GM04504 (cell line): ENCODE measurements at places on chromosomes 4 and X.
A peak's percentile ranks its signal among the peaks of the same experiment; 100 is the strongest.

GRCh38 chr4:42615131-42615763 is 41.7 kb downstream of the ATP8A1 start:
- no peak for DNase-seq

DNA sequence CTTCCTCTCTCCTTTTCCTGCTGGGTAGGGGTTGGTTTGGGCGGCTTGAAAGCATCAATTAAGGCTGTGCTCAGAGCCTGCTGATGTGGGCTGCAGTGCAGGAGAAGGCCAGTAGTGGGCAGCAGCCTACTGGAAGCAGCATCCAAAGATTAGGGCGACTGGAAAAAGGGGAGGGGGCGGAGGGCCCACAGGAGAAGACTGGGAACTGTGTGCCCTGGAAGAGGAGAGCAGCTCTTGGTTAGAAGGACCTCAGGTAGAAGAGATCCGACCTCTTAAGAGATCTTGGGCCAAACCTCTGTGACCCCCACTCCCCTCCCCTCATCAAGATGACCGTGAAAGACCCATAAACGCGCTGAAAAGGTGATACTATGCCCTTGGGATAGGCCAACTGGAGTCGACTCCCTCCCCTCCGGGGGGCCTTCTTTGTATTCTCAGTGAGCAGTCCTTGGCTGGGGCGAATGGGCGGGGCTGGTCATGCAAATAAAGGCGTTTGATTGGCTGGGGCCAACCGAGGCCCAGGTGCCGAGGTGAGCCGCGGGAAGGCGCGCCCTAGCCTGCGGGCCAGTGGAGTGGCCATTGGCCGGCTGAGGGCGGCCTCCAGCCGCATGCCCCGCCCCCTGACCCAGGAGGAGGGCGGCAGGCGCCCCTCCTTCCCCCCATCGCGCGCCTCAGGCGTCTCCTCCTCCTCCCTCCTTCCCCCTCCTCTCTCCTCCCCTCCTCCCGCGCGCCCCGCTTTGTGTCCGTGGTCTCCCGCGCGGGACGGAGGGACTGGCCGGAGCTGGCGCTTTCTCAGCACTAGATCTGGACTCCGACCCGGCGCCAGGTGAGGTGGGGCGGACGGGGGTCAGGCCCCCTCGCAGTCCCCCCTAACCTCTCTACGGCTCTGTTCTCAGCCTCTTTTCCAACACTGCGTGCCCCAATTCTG is 10.1 kb downstream of the DLG3 start:
- DNase-seq, result no peak

GRCh38 chrX:141936080-141936479 is 32.4 kb downstream of the MAGEC1 start:
- no peak for DNase-seq

DNA sequence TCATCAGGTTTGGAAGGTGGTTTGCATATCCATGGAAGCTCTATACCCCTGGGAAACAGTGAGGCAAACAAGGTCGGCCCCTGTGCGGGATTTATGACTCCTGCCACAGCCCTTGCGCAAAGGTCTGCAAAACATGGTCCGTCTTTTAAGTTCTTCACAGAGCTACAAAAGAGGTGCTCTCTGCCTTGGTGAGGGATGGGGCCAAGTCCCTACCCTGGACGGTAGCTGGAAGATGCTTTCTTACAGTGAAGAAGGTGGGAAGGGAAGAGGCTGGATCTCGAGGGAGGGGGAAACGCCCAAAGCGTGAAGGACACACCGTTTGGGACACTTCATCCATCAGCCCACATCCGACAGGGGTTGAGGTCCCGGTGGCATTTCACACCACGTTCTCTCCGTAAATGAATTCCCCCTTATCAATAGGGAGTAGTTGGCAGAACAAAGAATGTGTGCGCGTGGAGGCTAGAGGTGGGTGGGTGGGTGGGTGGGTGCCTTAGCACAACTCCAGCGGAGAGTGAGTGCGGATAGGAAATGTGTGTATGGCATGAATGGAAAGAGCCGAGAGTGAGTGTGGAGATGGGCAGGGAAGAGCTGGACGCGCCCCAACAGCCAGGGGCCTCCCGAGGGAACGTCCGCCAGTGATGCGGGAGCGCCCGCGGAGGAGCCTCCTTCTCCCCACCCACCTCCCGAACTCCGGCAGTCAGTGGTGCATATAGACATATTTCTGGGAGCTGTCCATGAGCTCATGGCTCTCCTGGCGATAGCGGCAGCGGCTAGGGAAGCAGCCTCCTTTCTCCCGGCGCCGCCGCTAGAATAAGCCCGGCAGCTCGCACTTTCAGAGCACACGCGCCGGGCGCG is 68.3 kb downstream of the LARP7 start:
- DNase-seq, result peak; percentile 27

- no peak for DNase-seq
Measured at GRCh38 chr4:126560794-126561193, 1072.0 kb upstream of the INTU start.

DNA sequence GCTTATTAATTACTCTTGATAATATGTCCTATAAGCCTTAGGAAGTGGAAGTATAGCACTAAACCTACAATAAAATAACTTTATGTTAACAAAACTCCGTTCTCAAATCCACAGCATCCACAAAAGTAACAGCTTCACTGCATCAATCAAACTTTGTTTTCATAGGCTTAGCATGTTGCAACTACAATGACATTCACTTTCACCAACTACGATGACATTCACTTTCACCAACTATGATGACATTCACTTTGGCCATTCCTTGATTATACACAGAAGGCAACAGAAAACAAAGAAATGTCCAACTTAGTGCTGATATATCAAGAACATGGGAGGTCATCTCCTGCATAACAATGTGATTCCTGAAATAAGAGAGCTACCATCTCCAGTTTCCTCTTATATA is 44.3 kb downstream of the FBXL5 start:
- no peak for DNase-seq

DNA sequence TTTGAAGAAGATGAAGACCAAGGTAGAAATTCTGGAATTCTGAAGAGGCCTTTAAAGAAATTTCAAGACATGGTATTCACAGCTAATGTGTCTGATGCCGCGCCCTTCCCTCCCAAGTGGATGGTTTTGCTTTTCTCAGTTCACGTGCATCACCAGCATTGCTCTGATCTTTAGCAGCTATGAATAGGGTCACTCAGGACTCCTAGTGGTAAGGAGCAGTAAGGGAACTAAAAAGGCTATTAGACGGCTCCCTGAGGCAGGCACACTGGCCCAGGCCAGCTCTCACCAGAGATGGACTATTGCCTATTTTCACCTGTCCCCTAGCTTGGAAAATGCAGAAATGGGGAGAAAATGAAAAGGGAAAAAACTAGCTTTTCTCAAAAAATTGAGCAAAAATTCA is 447.5 kb upstream of the RASGEF1B start:
- no peak for DNase-seq

DNA sequence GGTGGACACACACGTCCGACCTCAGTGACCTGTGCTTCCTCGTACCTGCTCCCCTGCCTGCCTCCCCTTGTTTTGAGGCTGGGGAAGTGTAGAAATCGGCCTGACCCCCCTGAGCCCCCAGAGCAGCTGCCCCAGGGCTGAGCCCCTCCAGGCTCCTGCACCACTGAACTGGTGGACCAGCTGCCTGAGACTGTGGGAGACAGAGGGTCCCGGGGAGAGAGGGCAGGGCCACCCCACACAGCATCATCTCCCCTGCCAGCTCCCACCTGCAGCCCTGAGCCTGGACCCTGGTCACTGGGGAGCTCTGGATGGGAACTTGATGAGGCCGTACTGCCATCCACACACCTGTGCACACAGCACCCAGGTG is 15.0 kb upstream of the NAT8L start:
- no peak for DNase-seq

- DNase-seq, result no peak
Measured at GRCh38 chrX:71556036-71556435, 22.2 kb upstream of the GCNA start.

DNA sequence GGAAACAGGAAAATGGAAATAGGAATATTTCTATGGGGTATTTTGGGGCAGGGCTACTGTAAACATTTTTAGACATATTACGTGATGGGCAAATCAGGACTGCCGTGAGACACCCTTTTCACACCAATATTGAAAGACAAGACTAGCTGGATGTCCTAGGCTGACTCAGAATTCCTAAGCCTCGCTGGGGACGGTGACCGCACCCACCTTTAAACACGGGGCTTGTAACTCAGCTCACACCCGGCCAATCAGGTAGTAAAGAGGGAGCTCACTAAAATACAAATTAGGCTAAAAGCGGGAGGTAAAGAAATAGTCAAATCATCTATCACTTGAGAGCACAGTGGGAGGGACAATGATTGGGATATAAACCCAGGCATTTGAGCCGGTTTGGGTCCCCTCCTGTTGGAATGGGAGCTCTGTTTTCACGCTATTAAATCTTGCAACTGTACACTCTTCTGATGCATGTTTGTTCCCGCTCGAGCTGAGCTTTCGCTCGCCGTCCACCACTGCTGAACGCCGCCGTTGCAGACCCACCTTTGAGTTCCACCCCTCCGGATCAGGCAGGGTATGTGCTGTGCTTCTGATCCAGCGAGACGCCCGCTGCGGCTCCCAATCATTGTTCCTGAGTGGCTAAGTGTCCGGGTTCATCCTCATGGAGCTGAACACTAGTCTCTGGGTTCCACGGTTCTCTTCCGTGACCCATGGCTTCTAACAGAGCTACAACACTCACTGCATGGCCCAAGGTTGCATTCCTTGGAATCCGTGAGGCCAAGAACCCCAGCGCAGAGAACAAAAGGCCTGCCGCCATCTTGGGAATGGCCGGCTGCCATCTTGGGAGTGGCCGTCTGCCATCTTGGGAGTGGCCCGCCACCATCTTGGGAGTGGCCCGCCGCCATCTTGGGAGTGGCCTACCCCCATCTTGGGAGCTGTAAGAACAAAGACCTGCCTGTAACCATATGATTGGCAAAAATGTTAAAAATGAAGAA is 152.6 kb downstream of the CRLF2 start:
- DNase-seq, result no peak

- DNase-seq, result no peak
Measured at GRCh38 chrX:9573282-9574106, 108.6 kb downstream of the TBL1X start.

DNA sequence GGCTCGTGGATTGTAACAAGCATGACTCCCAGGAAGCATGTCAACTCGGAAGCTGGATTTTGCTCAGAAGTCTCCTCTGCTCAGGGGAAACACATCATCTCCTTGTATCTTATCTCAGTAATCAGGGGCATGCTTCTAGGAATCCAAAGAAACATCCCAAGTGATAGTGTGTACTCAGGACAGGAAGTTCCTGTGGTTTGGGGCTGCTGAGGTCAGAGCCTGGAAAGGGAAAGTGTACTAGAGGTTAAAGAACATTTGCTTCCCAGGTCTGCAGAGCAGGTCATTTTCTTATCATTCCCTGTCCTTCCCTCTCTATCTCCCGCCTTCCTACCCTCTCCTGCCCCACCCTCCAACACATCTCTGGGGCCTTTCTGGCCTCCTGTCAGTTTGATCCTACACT is 38.8 kb downstream of the SLC34A2 start:
- DNase-seq, result no peak

DNA sequence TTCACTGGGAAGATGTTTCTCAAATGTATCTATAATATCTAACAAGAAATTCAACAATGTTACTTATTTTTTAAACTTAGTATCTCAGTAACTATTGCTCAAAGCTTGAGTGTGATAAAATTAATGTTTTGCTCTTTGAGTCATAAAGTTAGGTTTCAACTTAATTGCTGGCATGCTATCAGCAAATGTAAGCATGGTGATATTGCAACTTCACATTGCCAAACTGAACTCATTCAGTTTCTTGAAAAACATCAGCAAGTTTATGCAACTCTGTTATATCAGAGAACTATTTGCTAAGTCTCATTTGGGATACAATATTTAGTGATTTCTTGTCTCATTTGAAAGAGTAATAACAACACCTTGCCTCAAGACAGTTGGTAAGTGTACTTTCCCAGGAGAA is 91.2 kb upstream of the KLF3 start:
- no peak for DNase-seq

DNA sequence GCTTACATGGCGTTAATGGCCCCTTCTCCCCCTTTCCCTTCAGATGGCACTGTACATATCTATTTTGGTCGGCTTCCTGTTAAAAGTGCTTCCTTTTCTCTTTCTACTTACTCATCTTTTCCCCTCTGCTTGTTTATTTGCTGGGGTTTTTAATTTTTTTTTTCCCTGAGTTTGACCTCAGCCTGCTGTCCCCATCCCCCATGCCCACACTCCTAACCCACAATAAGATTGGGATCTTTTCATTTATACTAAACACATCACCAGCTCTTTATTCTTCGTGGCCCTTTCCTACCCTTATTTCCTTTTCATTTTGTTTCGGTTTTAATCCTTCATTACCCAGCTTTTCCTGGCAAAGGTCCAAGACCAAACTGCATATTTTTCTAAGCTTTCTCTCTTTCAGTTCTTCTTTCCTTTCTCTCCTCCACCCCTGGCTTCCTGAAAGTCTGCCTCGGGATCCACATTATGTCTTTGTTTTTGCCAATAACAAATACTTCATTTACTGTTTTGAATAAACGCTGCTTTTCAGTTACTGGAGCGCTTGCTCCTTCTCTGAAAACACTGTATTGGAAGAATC is 152.0 kb upstream of the USP9X start:
- no peak for DNase-seq

GRCh38 chr4:19728773-19729172 is 522.9 kb upstream of the SLIT2 start:
- DNase-seq, result no peak

DNA sequence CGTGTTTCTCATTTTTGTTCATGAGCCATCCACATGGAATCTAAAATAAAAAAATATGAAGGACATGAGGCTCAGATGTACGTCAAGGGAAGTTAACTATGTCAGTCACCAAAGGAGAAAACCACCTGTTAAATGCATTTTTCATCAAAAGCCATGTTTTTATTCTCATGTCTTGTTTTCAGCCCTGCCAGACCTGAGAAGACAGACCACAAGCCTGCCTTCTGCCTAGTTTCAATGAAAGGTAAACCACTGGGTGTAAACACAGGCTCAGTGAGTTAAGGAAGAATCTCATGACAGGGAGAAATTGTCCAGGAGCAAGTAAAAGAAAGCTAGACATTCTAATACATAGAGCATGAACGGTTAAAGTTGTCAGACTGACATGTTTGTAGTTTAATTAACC is 52.3 kb upstream of the TNIP3 start:
- DNase-seq, result no peak

DNA sequence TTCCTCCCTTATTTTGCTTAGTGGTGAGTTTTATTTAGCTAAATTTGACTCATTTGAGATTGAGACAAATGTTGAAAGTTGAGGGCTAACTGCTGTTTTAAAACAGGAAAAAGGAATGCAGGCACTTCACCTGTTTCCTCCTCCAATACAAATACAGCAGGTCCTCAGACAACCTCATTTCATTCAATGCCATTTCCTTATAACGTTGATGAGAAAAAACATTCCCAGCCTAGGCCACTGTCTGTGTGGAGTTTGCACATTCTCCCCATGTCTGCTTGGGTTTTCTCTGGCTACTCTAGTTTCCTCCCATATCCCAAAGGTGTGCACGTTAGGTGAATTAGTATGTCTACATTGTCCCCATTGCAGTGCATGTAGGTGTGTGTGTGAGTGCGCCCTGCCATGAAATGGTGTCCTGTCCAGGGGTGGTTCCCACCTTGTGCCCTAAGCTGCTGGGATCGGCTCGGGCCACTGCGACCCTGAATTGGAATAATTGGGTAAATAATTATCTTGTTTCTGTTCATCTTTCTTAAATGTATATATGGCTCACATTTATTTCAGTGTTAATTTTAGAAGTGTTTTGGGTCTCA is 21.9 kb downstream of the SMAD1 start:
- no peak for DNase-seq
